ENCODE measurements at places on chromosomes 12 and 14.
A peak's percentile ranks its signal among the peaks of the same experiment; 100 is the strongest.

DNA sequence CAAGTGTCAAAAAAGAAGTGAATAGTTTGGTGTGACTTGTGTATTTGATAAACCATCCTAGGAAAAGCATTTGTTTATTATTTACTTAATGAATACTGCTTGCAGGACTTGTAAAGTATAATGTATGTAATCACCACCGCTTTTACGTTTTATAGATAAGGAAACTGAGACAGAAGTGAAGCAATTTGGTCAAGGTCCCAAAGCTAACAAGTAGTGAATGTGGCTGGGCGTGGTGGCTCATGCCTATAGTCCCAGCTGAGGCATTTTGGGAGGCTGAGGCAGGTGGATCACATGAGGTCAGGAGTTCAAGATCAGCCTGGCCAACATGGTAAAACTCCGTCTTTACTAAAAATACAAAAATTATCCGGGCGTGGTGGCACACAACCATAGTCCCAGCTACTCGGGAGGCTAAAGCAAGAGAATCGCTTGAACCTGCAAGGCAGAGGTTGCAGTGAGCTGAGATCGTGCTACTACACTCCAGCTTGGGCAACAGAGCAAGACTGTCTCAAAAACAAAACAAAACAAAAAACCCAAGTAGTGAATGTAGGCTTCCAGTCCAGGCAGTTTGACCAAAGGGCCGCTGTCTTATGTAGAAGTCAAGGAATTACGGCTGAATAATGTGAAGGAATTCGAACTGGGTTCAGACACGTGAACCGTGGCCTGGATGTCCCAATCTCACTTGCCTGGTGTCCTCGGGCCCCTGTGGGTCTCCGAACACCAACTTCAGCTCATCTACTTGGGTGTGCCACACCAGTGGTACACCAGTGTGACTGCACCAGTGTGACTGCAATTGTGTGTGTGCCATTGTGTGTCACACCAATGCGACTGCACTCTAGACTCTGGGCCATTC is 88.3 kb upstream of the MED13L start:
- DNase-seq: no peak

- no peak for DNase-seq
Observed at GRCh38 chr12:43011383-43011926, 421.9 kb upstream of the PRICKLE1 start.

GRCh38 chr12:127106041-127106440 is 1160.9 kb upstream of the TMEM132C start:
- DNase-seq: no peak

DNA sequence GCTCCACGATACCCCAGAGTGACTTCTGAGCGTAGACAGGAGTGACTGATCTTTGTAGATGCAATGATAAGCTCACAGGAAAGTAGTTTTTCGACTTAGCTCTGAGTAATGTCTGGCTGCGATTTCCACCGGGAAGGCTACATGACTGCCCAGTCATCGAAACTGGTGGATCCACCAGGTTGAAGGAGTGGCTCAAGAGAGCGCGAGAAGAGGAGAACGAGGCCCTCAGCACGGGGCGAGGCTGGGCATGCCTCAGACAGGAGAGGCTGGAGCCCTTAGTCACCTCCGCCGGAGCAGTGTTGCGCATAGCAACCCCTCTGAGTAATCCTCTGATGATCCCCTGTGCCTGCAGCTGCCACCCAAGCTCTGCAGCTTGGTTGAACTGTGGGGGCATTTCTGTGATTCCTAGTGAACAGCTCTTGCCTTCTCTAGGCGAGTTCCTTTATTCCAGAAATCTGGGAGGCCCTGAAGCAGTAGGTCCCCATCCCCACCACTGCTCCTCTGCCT is 25.6 kb downstream of the ELK3 start:
- DNase-seq: no peak

DNA sequence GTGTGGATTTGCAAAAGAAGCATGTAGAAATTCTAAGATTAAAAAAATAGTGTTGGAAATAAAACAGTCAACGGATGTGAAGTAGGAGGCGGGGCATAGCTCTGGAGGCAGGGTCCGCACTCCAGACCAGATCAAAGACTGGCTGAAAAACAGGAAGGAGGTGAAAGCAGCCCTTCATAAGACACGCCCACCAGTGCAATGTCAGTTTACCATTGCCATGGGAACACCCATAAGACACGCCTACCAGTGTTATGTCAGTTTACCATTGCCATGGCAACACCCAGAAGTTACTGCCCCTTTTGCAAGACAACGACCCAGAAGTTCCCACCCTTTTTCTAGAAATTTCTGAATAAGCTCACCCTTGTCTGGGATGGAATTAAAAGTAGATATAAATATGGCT is 87.1 kb downstream of the FZD10 start:
- no peak for DNase-seq

DNA sequence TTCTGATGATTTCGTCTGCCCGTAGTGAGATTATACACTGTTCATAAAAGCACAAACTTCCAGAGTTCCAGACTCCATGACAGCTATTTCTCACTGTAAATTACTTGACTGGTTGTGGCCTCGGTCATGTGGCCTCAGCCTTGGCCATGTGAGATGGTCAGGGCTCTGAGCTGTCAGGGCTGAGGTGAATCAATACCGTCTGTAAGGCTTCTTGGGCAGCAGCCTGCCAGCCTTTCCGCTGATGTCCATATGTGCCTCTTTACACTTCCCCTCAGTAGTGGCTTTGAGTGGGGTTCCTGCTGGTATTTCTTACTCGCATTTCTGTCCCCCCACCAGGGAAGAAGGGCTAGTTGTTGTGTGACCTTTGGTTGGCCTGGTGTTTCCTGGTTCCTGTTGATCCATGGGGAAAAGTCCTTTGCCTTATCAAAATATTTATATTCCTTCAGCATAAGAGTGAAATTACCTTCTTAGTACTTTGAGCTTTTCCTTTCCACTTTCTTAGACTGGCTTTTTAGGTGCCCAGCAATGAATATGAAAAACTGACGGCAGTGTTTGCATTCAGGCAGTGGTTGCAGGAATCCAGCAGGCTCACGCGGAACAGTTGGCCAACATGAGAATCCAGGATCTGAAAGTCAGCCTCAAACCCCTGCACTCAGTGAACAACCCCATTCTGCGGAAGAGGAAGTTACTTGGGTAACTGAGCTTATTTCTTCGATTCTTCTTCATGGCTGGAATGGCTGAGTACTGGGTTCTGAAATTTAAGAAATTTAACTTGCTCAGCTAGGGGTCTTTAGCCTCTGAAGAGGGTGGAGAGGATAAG is 46.1 kb downstream of the MAPKAPK5 start:
- no peak for DNase-seq

GRCh38 chr12:84069198-84069597 is 843.4 kb downstream of the SLC6A15 start:
- no peak for DNase-seq

GRCh38 chr12:85357609-85358008 is 77.6 kb downstream of the ALX1 start:
- DNase-seq: no peak

- DNase-seq: no peak
Observed at GRCh38 chr12:47828008-47828975, 8.6 kb upstream of the HDAC7 start.

- DNase-seq: no peak
Observed at GRCh38 chr12:12521888-12522287, 40.8 kb downstream of the DUSP16 start.

DNA sequence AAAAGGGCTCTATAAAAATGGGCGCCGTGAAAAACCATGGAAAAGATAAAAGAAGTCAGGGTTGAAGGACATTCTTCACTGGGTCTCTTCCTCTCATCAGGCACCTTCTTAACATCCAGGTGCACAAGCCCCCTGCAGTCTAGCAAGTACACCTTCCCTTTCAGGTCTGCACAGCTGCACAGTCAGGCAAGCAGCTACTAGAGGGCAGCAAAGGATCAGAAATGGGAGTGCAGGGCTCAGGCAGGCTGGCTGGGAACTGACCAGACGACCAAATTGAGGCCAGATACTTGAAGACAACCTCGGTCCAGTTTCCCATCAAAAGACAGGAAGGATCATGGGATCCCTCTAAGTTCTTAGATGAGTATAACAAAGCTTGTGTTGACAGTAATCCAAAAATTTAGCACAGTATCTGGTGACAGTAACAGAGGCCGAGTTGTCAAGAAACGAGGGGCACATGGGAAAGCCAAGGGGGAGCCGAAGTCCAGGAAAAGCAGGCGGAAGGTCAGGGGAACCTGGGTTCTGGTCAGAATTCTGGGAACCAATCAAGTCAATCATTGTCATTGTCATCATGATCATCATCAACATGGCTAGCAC is 10.1 kb upstream of the GRIP1 start:
- peak; percentile 40 for DNase-seq

GRCh38 chr14:25052385-25052784 is 2.4 kb upstream of the STXBP6 start:
- DNase-seq: no peak

- no peak for DNase-seq
Observed at GRCh38 chr14:61122862-61123261, 141.8 kb downstream of the SLC38A6 start.

- DNase-seq: no peak
Observed at GRCh38 chr14:61569812-61570548, 125.3 kb upstream of the HIF1A start.

DNA sequence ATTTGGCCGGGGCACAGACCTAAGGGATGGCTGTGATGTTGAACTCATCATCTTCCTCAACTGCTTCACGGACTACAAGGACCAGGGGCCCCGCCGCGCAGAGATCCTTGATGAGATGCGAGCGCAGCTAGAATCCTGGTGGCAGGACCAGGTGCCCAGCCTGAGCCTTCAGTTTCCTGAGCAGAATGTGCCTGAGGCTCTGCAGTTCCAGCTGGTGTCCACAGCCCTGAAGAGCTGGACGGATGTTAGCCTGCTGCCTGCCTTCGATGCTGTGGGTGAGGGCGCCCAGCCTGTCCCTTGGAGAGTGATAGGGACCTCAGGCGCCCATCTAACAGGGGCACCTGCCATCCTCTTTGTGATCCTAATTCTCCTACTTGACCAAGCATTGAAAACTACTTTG is 12.4 kb downstream of the OAS3 start:
- DNase-seq: no peak

DNA sequence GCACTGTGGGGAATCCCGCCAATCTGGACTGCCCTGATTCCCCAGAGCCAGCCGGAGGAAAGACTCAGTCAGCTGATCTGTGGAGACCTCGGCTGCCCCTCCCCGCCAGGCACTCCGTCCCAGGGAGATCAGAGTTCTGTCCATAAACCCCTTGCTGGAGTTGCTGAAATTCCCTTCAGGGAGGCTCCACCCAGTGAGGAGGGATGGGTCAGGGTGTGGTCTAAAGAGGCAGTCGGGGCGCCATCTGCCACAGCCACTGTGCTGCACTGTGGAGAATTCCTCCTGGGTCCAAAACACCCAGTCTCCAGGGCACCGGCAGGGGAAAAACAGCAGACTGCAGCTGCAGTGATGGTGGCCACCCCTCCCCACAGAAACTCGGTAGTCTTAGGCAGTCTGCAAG is 1922.3 kb upstream of the FLRT2 start:
- DNase-seq: no peak

- DNase-seq: peak; percentile 37
Observed at GRCh38 chr14:56895154-56895553, 84.9 kb upstream of the OTX2 start.

DNA sequence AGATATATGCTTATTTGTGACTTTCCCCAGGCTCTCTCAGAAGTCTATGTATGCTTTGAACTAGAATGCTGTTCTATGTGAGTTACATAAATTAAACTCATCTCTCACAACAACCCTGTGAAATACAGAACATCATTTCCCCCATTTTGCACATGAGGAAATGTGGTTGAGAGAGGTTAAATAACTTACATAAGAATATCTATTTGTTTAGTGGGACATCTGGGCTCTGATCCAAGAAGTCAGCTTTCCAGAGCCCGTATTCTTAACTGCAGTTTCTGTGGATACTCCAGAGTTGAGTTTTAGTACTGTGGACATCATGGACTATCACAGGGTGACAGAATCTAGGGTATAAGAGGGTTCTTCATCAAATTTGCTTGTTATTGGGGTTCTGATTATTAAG is 242.5 kb upstream of the ARHGAP5 start:
- no peak for DNase-seq

DNA sequence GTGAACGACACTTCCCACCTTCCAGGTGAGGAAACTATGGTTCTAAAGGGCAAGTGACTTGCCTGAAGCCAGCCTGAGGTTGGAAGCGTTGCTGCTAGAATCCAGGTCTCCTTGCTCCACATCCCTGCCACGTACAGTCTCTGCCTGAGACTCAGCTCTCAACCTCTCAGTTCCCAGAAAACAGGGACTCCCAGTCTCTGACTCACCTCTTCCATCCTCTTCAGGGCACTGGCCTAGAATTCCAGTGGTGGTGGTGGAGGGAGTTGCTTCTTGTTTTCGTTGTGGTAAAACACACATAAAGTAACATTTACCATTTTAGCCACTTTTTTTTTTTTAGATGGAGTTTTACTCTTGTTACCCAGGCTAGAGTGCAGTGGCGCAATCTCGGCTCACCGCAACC is 7.3 kb downstream of the GPR68 start:
- no peak for DNase-seq

GRCh38 chr14:94382716-94383596 is 5.4 kb downstream of the SERPINA1 start:
- DNase-seq: no peak

GRCh38 chr12:77122236-77122635 is 56.9 kb upstream of the E2F7 start:
- DNase-seq: no peak

- no peak for DNase-seq
Observed at GRCh38 chr12:6542209-6543009, 8.1 kb downstream of the GAPDH start.

DNA sequence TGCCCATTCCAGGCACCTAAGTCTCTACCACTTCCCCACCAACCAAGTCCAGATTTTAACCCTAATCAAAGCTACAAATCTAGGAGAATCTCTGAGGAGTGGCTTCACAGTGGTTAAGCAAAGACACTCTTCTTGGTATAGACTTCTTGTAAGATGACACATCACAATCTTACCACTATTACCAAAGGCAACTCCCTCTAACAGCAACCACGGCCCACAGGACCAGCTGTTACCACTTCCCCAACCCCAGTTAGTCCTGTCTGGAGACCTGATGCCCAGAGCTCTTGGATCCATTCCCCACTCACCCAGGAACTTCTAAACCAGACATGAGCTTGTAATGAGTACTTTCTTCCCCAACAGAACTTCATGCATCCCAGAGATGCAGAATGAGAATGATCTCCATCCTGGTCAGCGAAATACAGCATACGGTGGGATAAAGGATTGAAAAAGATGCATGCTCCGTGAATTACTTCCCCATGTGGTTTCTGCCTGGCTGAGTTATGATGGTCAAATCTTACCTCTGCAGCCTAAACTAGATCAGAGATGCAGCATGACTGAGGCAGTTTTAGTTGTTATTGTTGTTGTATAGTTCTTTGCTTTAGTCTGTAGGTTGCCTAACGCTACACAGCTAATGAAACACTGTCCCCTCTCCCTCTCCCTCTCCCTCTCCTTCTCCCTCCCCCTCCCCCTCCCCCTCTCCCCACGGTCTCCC is 87.7 kb upstream of the FOXN3 start:
- DNase-seq: no peak

Measured in HAP-1 (cell line).